ENCODE measurements at places on chromosomes 13 and 19.

- no peak for DNase-seq
These were observed 214.3 kb downstream of the LIG4 start for GRCh38 chr13:108000998-108001397.

DNA sequence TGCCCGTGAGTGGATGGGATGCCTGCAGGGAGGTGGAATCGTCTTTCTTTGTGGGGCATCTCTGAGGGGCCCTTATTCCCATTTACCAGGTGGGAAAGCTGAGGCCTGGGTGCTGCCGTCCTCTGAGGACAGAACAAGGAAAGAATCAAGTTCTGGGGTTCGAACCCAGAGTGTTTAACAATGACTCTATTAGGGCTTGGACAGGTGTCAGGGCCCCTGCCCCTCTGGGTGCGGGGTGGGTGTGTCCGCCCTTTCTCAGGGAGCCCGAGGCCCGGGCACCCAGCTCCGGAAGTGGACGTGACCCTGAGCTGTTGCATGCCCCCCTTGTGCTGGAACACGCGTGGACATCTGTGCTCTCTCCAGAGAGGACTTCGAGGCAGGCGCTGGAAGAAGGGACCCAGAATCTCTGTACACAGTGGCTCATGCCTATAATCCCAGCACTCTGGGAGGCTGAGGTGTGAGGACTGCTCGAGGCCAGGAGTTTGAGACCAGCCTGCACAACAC is 10.8 kb downstream of the NDUFA11 start:
- no peak for DNase-seq

DNA sequence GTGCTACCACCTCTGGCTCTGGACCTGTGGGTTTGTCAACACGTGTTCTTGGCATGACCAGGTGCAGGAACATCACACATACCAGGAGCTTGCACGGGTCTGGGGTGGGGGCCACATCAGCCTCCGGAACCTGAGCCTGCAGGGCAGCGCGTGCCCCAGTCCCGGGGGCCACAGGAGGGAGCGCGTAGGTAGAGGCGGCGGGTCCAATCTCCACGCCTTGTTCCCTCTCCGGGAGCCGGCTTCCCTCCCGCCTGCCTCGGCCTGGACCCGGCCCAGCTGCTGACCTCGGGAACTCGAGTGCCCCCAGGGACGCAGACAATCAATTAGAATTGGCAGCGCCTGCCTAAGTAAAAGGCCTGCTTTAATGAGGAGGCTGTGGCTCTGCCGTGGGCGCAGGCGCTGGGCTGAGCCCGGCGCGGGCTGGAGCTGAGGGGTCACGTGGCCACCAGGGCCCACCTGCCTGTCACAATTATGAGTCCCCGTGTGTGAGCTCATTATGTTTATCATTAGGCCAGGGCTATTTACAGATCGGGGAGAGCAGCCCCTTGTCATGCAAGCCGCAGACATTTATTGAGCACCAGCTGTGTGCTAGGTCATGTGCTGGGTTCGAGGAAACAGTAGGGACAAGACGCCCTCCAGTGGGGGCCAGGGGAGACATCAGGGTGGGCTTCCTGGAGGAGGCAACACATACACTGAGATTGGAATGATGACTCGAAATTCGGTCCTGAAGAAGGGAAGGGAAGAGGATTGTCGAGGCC is 32.2 kb upstream of the TNFAIP8L1 start:
- no peak for DNase-seq

DNA sequence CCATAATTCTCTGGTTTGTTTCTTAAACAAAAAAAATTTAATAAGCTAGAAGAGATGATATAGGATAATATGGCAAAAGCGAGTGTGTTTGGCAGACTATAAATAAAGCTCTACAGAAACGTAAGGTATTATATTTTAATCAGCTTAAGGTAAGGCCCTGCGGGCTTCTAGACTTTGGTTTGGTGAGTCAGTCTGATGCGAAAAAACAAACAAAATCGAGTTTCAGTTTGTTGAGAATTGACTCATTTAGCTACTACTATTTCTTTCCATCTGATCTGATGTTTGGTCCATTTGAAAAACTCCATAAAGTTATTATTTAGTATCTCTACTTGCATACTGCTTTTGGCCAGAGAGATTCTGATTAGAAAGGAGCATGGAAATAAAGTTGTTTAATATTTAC is 138.0 kb downstream of the MIPEP start:
- no peak for DNase-seq

DNA sequence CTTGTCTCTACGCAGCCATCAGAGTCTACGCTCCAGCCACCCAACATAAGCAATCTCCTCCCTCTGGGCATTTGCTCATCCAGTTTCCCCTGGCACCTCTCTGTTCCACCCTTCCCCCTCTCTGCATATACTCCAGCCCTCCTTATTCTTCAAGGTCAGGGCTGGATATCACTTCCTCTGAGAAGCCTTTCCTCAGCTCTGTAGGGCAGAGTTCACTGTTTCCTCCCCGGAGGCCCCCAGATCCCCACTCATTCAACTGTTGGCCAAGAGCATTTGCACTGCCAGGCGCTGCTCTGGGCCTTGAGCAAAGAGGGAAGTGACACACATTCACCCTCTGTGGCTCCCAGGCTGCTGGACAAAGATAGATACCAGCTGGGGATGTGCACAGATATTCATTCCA is 3.3 kb downstream of the FCGRT start:
- no peak for DNase-seq
